Muscle of leg (tissue), 16 donors: ENCODE measurements at places on chromosomes 12 and 14. TPM values are rescaled to one million over a fixed set of nuclear protein-coding genes. Genes with fewer than 3 reads are reported as not detected.
A peak's percentile ranks its signal among the peaks of the same experiment; 100 is the strongest.

DNA sequence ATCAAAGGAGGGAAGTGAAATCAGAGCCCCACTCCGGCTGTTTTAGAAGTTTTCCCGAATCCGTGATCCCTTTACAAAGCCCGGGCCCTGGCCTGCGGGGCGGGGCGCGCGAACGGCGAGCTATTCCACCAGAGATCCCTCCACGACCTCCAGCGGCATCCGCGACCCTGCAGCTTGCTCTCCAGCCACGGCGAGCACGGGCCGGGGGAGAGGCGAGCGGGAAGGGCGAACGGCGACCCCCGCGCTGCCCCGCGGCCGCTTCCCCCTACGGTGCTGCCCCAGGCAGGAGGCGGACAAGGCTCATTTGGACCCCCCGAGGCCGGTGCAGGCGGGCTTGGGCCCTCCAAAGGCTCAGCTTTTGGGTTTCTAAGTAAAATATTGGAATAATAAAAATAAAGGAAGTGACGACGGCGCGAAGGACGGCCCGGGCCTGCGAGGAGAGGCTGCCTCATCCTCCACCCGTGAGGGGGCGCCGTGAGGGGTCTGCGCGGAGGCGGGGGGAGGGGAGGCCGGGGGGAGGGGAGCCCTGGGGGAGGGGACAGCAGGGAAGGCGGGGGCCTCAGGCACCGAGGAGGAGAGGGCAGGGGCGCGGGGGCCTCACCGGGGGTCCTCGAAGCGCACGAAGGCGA is 613 bp downstream of the SRSF9 start:
- DNase-seq = peak; percentile 76

DNA sequence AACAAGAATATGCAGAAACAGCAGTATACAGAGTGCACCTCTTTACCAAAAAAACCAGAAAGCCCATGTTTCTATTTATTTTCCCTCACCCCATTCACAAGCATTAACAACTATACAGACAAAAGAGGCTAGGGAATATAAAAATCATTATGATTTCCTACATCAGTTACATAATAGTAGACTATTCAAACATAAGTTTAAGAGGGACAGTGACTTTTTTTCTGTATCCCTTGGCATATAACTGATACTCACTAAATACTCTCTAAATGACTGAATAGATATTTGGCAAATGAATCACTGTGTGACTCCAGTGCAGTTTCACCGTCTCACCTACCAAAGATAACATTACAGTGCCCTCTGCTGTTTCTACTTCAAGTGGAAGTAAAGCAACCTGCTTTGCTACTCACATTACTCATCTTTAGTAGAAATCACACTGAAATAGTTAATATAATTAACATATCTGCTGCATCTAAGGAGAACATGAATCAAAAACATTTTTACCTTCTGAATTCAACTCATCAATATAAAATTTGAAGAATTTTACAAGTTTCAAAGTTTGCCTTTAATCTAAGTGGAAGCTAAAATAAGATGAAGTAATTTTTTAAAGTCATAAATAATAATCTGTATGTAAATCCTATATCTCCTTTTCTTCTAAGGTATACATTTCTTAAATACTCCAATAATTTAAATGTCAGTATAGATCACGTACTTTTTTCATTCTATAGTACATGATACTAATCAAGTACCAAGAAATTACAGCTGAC is 103.8 kb downstream of the OSBPL8 start:
- peak; percentile 61 for DNase-seq

GRCh38 chr14:55707365-55707804 is 127.4 kb downstream of the KTN1 start:
- peak; percentile 82 for DNase-seq

DNA sequence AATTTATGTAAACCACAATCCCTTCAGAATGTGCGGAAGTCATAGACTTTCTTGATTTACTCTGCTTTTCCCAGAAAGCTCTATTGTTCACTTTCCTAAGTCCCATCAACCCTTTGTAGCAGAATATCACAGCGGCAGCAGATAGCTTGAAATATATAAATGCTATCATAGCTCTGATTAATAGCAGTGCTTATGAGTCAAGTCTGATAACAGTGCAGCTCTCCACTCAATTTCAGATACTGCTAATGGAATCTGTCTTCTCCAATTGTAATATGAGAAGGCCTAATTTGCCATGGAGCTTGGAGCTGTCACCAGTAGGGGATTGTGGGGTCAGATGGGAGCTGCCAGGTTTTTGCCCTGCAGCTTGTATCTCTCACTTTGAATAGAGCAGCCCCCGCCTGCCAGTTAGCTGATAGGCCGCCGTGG is 10.9 kb downstream of the TMEM260 start:
- peak; percentile 35 for DNase-seq

GRCh38 chr12:49109641-49110463 is 795 bp downstream of the LMBR1L start:
- DNase-seq = peak; percentile 70

DNA sequence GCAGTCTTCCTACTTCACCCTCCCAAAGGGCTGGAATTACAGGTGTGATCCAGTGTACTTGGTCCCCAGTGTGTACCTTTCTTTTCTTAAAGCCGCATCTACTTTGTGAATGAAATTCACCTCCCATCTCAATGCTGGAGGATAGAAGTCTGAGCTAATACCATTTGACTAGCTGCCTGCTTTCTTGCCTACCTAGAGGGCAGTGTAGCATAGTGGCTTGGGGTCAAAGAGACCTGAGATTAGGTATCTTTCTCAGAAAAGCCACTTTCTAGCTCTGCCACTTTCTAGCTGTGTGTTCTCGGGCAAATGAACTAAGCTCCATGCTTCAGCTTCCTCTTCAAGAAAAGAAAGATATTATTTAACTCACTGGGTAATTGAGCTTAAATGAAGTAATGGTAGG is 16.9 kb downstream of the SMOC1 start:
- no peak for DNase-seq

DNA sequence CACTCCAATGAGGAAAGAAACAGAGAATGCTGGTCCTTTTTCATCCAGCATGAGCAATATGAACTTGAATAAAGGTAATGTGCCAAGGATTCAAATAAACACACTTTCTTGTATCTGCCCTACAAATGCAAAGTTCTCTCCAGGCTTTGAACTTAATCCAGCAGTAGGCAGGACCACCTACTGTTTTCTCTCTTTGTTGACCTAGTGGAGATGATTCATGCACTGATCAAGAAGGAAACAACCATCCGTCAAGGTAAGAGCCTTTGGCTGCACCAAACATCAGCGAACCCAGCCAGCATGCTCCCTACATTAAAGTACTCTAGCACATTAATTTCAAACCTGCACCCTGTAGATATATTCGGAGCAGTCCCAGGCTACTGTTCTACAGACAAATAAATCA is 489.3 kb downstream of the GALC start:
- no peak for DNase-seq

DNA sequence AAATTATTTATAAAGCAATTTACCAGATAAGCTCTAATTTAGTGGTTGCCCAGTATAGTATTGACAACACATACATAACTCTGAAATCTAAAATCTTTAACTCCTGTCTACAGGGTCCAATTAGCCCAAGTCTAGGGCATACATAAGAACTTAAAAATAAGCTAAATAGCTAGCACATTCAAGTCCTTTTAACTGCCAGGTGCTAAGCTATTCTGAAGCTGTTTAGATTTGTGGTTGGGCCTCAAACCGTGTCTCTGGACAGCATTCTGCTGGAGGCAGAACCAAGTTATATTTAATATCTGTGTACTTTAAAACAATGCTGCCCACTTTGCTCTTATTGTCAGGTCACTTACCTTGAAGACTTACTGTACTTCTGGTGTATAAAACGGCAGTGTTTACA is 19.0 kb downstream of the RPS6KA5 start:
- no peak for DNase-seq

- peak; percentile 7 for DNase-seq
Observed at GRCh38 chr12:31524791-31525495, 66.0 kb downstream of the DENND5B start.

DNA sequence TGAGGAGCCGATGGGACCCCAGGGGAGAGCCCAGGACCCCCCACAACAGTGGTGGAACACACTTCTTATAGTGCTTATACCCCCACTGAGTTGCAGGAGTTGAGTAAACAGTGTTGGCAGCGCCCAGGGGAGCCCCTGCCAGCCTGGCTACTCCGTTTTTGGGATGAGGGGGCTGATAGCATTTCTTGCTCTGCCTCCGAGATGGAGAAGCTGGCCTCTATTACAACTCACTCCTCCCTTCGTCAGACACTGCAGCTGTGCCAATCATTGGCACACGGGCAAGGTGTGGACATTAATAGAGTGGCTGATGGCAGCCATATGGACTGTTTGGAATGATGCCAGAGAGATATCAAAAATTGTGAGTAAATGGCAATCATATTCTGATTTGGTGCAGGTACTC is 94.9 kb upstream of the TMPO start:
- no peak for DNase-seq

- DNase-seq = no peak
Observed at GRCh38 chr14:71444030-71444822, 488.0 kb upstream of the RGS6 start.

GRCh38 chr12:32455607-32456071 is 56.3 kb downstream of the FGD4 start:
- peak; percentile 88 for DNase-seq

DNA sequence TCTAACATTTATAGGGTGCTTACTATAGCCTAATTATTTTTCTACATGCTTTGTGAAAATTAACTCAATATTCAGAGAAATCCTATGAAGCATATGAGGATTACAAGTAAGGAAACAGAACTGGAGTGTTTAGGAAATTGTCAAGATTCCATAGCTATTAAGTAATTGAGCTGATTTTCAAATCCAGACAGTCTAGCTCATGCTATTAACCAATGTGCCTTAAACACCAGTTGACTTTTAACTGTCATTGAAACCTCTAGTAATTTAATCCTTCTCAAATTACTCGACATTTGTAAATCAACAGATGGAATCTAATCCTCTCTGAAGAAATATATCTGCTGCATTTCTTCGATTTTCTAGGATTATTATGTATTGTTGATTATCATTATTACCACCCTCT is 488.9 kb downstream of the MDGA2 start:
- DNase-seq = peak; percentile 53

LYZ gene
- polyA plus RNA-seq = 80.7 TPM

PTPN6 gene
- 6.6 TPM for polyA plus RNA-seq
